ENCODE measurements at places on chromosomes 5 and 9. TPM values are rescaled to one million over a fixed set of nuclear protein-coding genes. Genes with fewer than 3 reads are reported as not detected.

DNA sequence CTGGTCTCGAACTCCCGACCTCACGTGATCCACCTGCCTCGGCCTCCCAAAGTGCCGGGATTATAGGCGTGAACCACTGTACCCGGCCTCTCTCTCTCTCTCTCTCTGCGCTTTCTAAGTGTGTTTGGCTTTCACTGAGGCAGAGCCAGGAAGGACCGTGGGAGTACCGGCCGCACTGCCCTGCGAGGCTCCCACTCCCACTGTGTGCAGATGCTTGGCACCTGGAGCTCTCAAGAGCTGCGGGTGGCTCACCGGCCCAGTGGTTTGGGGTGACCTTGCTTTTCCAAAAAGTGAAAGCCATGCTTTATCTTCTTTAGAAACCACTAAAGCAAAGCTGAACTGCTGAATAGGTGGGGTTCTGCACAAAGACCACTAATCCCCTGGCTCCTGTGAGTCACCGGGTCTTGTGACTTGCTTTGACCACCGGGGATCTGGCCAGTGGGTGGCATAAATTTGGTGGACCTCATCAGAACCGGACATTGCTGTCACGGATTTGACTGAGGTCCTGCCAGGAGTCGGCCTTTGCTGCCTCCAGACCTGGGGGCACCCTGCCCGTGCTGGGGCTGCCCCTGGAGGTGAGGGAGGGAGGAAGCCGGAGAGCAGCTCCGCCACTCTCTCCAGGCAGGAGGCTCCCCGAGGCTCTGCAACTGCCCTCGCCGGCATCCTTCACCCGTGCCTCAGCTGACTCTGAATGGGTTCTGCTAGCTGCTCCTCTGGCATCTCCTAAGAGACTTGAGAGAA lies 228.9 kb downstream of the FANCC start:
- no peaks in the 10 kb centered on the region for H3K36me3 ChIP-seq
- H3K4me1 ChIP-seq = peaks cover 4% of the 10 kb centered on the region
- no peak overlapping the region for H3K4me3 ChIP-seq
- no peak overlapping the region for H3K27ac ChIP-seq

GRCh38 chr5:108259306-108259705 lies 122.6 kb downstream of the FBXL17 start:
- H3K27ac ChIP-seq = no peak overlapping the region
- H3K36me3 ChIP-seq = no peaks in the 10 kb centered on the region
- peaks cover 3% of the 10 kb centered on the region for H3K4me1 ChIP-seq
- no peaks in the 10 kb centered on the region for H3K27me3 ChIP-seq

- H3K4me3 ChIP-seq = no peak overlapping the region
- no peaks in the 10 kb centered on the region for H3K36me3 ChIP-seq
- no peak overlapping the region for H3K27ac ChIP-seq
Measured at GRCh38 chr5:153551537-153552079, 61.1 kb downstream of the GRIA1 start.

GRCh38 chr5:122545986-122546385 lies 228.9 kb upstream of the SNX2 start:
- H3K36me3 ChIP-seq = no peaks in the 10 kb centered on the region
- H3K4me3 ChIP-seq = no peak overlapping the region
- H3K4me1 ChIP-seq = no peaks in the 10 kb centered on the region
- DNase-seq = no peak
- H3K27ac ChIP-seq = no peak overlapping the region

GRCh38 chr9:4774209-4774608 lies 18.5 kb upstream of the RCL1 start:
- no peak overlapping the region for H3K27ac ChIP-seq
- no peak for DNase-seq
- H3K36me3 ChIP-seq = no peaks in the 10 kb centered on the region
- H3K4me3 ChIP-seq = no peak overlapping the region
- H3K27me3 ChIP-seq = no peaks in the 10 kb centered on the region
- H3K4me1 ChIP-seq = no peaks in the 10 kb centered on the region

DNA sequence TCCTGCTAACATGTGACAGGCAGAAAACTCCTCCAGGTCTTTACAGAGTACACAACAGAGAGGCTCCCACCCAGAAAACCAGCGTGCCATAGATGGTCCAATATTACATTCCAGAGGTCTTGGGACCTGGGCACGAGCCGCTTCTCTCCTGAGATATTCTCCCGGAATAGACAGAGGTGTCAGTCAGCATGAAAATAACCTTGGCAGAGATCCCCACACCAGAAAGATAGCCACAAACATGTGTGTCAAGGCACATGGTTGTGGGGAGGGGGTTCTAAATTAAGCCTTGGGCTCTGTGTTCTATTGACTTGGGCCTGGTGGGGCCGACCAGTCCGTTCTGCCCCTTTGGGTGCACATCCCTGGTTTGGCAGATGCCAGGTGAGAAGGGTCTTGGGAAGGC lies 78.4 kb downstream of the BOD1 start:
- no peaks in the 10 kb centered on the region for H3K36me3 ChIP-seq
- DNase-seq = no peak
- H3K4me1 ChIP-seq = no peaks in the 10 kb centered on the region
- peaks cover 8% of the 10 kb centered on the region for H3K27me3 ChIP-seq
- no peak overlapping the region for H3K4me3 ChIP-seq

- no peaks in the 10 kb centered on the region for H3K36me3 ChIP-seq
- H3K4me1 ChIP-seq = no peaks in the 10 kb centered on the region
- no peak overlapping the region for H3K27ac ChIP-seq
- DNase-seq = no peak
- H3K27me3 ChIP-seq = no peaks in the 10 kb centered on the region
- no peak overlapping the region for H3K4me3 ChIP-seq
Measured at GRCh38 chr5:146860213-146860893, 18.2 kb downstream of the PPP2R2B start.

- no peak overlapping the region for H3K4me3 ChIP-seq
- DNase-seq = no peak
- H3K27me3 ChIP-seq = no peaks in the 10 kb centered on the region
- H3K36me3 ChIP-seq = no peaks in the 10 kb centered on the region
Measured at GRCh38 chr5:132459983-132460838, 30.4 kb downstream of the IRF1 start.

GRCh38 chr5:164301708-164302107 lies 796.3 kb downstream of the MAT2B start:
- no peaks in the 10 kb centered on the region for H3K4me1 ChIP-seq
- H3K27ac ChIP-seq = no peak overlapping the region
- H3K27me3 ChIP-seq = no peaks in the 10 kb centered on the region
- no peak overlapping the region for H3K4me3 ChIP-seq
- no peak for DNase-seq
- H3K36me3 ChIP-seq = no peaks in the 10 kb centered on the region

GRCh38 chr5:168186289-168187074 lies 105.0 kb upstream of the WWC1 start:
- no peak for DNase-seq
- no peak overlapping the region for H3K27ac ChIP-seq
- H3K4me3 ChIP-seq = no peak overlapping the region
- H3K4me1 ChIP-seq = no peaks in the 10 kb centered on the region
- H3K27me3 ChIP-seq = no peaks in the 10 kb centered on the region

GRCh38 chr9:3455094-3455493 lies 70.7 kb downstream of the RFX3 start:
- H3K4me1 ChIP-seq = no peaks in the 10 kb centered on the region
- no peak overlapping the region for H3K27ac ChIP-seq
- H3K36me3 ChIP-seq = no peaks in the 10 kb centered on the region
- H3K27me3 ChIP-seq = no peaks in the 10 kb centered on the region
- H3K4me3 ChIP-seq = no peak overlapping the region
- DNase-seq = no peak

DNA sequence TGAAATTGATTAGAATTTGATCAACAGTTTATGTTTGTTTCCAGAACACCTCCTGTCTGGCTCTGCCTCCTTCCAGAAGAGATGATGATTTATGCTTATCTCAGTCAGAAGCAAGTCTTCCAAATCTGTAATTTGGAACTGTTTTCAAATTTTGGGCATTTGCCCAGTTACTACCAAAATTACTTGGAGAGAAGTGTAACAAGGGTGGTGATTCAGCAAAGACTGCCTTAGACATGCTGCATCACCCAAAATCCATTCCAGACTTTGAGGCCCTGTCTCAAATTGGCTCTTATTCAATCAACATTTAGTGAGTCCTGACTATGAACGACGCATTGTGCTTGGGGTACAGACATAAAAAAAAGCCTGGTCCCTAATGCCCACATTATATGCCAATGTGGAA lies 89.4 kb downstream of the SH3TC2 start:
- no peak for DNase-seq
- H3K4me3 ChIP-seq = no peak overlapping the region
- H3K36me3 ChIP-seq = no peaks in the 10 kb centered on the region
- H3K27ac ChIP-seq = no peak overlapping the region
- no peaks in the 10 kb centered on the region for H3K27me3 ChIP-seq

GRCh38 chr9:112007575-112008240 lies 111.1 kb downstream of the UGCG start:
- H3K36me3 ChIP-seq = no peaks in the 10 kb centered on the region
- no peak overlapping the region for H3K4me3 ChIP-seq
- peaks cover 20% of the 10 kb centered on the region for H3K4me1 ChIP-seq
- DNase-seq = no peak
- no peaks in the 10 kb centered on the region for H3K27me3 ChIP-seq

GRCh38 chr5:95440825-95441224 lies 49.7 kb downstream of the FAM81B start:
- no peak overlapping the region for H3K4me3 ChIP-seq
- H3K36me3 ChIP-seq = no peaks in the 10 kb centered on the region
- H3K27me3 ChIP-seq = no peaks in the 10 kb centered on the region
- no peak for DNase-seq
- H3K27ac ChIP-seq = no peak overlapping the region

- H3K36me3 ChIP-seq = no peaks in the 10 kb centered on the region
- H3K4me3 ChIP-seq = no peak overlapping the region
- DNase-seq = peak; percentile 37
- H3K27me3 ChIP-seq = peaks cover 37% of the 10 kb centered on the region
- H3K27ac ChIP-seq = no peak overlapping the region
Measured at GRCh38 chr5:136082390-136083193, 50.1 kb upstream of the SMAD5 start.

- no peak overlapping the region for H3K27ac ChIP-seq
- peak overlapping the region; percentile 83 for H3K4me3 ChIP-seq
Measured at GRCh38 chr9:134136996-134137299, 1.1 kb downstream of the WDR5 start.

FRMPD1 gene
- not detected for total RNA-seq

SMIM15 gene
- 18.4 TPM for total RNA-seq

RPL37 gene
- 2,003 TPM for total RNA-seq

PCDHA6 gene
- not detected for total RNA-seq

INSL4 gene
- not detected for total RNA-seq

PCDHGC4 gene
- not detected for total RNA-seq

FAM78A gene
- 99.4 TPM for total RNA-seq

CPEB4 gene
- 13.8 TPM for total RNA-seq

MSX2 gene
- not detected for total RNA-seq

TLX3 gene
- total RNA-seq = not detected

PHF24 gene
- not detected for total RNA-seq

All from T-cell (primary cell).